ENCODE measurements at places on chromosomes 13 and 19. TPM values are rescaled to one million over a fixed set of nuclear protein-coding genes. Genes with fewer than 3 reads are reported as not detected.

ERVV-1 gene
- total RNA-seq: 0.78 TPM

CEACAM3 gene
- not detected for total RNA-seq

SIAH3 gene
- 0.08 TPM for total RNA-seq

ATP4A gene
- total RNA-seq: not detected

PALM gene
- total RNA-seq: 26.0 TPM

CRLF1 gene
- 7.8 TPM for total RNA-seq

SIGLECL1 gene
- total RNA-seq: not detected

ZNF571 gene
- total RNA-seq: 7.1 TPM

SNAPC2 gene
- total RNA-seq: 21.0 TPM

C19orf12 gene
- 25.4 TPM for total RNA-seq

PLVAP gene
- total RNA-seq: 159 TPM

- DNase-seq: no peak
These were observed 13.3 kb downstream of the SIAH3 start for GRCh38 chr13:45838171-45838745.

DNA sequence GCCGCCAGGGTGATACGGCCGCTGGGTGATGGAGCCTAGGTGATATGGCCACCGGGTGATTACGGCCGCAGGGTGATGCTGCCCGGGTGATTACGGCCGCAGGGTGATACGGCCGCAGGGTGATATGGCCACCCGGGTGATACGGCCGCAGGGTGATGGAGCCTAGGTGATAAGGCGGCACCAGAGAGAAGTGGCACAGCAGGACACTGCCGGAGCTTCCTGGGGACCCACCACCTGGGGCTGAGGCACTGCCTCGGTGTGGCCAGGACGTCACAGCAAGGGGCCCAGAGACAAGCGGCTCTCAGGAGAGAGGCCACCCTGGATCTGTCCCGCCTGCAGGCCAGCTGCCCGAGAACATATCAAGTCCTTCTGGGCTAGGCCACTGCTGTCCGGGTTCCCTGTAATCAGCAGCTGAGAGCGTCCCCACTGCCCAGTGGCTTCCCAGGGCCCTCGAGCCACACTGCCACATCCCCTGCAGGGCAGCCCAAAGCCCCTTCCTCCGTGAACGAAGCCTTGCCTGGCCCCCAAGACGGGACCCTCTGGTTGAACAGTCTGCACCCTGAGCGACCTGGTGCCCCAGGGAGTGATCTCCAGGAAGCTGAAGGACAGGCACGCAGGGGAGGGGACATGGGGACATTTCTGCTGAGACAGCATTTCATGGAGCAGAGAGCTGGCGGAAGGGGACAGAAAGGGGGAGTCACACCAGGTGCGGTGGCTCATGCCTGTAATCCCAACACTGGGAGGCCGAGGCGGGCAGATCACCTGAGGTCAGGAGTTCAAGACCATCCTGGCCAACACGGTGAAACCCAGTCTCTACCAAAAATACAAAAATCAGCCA lies 22.1 kb downstream of the ZNF787 start:
- DNase-seq: no peak

- DNase-seq: no peak
These were observed 35.9 kb downstream of the RAB20 start for GRCh38 chr13:110525328-110526319.

DNA sequence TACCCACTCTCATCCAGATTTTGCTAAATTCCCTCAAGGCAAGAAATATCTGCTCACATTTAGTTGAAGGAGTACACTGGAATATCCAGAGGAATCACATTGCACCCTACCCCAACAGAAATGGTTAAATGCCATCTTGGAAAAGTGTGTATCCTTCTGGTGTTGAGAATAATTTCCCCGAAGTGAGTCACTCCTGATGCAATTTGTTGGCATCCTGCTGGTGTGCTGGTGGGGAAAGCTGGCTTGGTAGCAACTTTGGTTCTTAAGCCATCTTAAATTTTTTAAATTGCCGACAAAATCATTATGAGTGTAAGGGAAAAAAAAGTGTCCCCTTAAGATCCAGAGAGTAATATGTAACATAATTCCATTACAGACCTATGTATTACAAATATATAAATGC lies 337.3 kb upstream of the DACH1 start:
- no peak for DNase-seq

GRCh38 chr19:55115446-55116065 lies 1.9 kb downstream of the PPP1R12C start:
- no peak for DNase-seq

- no peak for DNase-seq
These were observed 621.9 kb upstream of the SPRY2 start for GRCh38 chr13:80962855-80963254.

DNA sequence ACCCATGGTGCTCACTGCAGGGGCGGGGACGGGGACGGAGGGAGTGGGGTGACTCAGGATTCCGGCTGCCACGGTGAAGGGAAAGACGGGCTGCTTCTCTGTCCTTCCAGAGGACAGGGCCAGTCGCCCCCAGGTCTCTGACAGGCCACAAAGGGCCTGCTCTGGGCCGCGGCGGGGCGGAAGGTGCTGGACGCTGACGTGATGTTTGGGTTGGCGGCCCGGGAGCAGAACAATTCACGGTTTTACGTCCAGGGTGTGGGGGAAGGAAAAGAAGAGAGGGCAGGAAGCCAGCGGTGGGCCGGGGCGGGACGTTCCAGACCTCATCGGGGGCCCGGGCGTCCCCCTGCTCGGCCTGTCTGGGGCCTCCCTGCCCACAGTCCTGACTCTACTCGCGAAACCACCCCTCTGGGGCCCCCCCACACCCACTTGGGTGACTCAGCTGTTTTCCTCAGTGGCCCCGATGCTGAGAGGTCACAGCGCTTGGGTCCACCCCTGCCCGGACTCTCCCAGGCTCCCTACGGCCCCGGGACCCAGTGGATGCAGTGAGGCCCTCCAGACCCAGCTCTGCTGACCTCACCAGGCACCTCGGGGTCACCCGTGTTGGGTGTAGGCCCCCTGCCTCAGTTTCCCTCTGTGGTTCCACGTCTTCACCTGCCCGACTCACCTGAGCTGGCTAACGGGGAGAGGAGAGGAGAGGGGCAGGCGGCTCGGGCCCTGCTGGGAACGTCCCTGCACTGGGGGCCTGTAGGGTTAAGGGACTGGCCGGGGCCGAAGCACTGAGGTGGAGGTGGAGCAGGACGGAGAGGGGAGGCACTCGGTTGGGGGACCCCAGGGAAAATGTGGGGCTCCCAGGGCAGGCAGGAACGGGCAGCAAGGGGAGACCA lies 29.2 kb downstream of the PIP5K1C start:
- peak; percentile 81 for DNase-seq

- DNase-seq: no peak
These were observed 96.1 kb downstream of the MYO16 start for GRCh38 chr13:108725471-108725870.

- no peak for DNase-seq
These were observed 25.5 kb downstream of the RHPN2 start for GRCh38 chr19:33039108-33039599.

GRCh38 chr13:39981056-39981455 lies 325.6 kb downstream of the COG6 start:
- DNase-seq: no peak

DNA sequence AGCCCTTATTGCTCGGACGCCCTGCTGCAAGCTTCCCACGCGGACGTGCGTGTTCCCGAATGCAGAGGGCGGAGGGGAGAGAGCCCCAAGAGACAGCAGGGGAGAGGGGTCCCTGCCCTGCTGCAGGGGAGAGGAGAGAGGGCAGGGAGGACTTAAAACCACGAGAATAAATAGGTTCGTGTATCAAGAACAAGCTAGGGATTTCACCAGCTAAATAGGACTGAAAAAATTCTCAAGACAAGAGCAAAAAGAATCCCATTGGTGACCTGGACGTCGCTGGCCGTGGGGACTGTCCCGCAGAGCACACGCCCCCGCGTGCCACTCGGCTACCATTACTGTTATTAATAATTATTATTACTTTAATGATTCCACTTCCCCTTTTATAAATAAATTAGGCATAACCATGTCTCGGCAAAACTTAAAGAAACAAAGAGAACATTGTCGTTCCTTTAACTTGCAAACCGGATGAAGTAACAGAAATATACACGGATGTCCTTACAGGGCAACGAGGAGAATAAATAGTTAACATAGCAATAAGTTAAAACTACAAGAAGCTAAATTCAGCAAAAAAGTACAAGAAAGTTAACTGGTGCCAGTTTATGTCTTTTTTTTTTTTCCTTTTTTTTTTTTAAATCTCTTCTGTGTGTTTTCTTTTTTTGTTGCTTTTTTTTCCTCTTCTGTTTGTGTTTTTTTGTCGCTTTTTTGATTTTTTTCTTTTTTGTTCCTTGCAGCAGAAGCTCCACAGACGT lies 16.6 kb downstream of the PRKCSH start:
- DNase-seq: no peak

DNA sequence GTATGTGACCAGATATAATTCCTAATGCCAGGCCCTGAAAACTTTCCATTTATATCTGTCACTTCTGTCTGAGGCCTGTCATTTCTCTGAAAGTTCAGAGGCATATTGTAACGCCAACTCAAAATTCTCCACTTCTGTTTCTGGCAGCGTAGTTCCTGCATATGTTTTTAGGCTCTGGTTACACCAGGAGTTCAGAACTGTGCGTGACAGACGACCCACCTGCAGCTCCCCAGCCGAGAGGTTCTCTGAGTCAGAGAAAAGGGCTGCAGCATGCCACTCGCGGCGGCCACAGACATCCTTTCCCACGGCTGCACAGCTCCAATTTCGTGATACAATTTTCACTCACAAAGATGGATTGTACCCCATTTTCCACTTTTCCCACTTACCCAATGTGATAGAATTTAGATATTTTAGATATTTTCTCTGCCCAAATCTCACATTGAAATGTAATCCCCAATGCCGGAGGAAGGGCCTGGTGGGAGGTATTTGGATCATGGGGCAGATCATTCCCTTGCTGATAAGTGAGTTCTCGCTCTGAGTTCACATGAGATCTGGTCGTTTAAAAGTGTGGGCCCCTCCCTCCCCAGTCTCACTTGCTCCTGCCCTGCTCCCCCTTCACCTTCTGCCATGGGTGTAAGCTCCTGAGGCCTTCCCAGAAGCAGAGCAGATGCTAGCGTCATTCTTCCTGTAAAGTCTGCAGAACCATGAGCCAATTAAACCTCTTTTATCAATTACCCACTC lies 308.1 kb downstream of the LIG4 start:
- DNase-seq: no peak

- DNase-seq: no peak
These were observed 7.3 kb downstream of the PTGIR start for GRCh38 chr19:46617601-46618000.

DNA sequence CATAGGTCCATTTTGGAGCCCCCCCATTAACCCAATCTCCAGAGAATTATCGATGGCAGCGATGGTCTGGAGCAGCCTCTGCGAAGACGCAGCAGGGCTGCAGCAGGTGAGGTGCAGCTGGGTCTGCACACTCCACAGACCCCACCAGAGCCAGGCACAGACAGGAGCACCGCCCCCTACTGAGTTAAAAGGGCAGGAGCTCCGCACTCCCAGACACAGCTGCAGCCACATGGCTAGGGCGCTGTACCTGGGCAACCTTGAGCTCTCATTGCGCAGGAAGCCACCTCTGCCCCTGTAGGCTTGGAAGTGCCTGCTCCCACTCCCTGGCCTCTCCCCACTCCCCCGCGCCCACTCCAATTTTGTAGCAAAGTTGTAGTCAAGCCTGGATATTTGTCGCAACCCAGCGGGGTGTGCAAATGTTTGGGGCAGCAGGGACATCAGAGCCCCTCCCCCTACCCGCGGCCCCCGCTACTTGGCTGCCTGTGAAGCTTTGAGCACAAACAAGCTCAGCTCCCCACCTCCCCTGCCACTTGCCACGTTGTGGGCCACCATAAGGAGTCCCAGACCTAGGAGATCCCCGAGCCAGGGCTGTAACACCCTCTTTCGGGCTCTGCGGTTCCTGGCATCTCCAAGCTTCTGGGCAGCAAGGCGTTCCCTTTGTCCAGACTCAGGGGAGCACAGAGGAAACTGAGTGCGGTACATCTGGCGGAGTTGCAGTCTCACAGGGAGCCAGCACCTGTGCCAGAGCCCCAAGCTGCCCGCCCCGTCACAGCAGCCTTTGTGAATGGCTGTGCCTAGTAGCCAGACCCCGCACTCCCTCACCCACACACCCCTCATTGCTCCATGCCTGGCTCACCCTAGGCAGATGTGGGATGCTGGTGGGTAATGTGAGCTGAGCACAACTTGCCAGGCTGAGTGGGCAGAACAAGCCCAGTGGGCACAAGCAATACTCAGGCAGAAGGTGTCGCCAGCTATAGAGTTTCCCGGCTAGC lies 949.7 kb upstream of the SLITRK1 start:
- DNase-seq: no peak

- DNase-seq: no peak
These were observed 6.7 kb downstream of the ZNF525 start for GRCh38 chr19:53372196-53372595.
